Bladder microvascular endothelial cell (primary cell): ENCODE measurements at places on chromosomes 12 and 14. TPM values are rescaled to one million over a fixed set of nuclear protein-coding genes. Genes with fewer than 3 reads are reported as not detected.

PTPRQ gene
- total RNA-seq: under 0.01 TPM in 1 of 2 replicates, not detected in the other

KCNMB4 gene
- 0.32 and 0.57 TPM in 2 replicates for total RNA-seq

FUT8 gene
- 13.4 and 14.9 TPM in 2 replicates for total RNA-seq

KRT5 gene
- total RNA-seq: 0.31 and 0.65 TPM in 2 replicates

CAPZA3 gene
- not detected in 2 replicates for total RNA-seq

PLBD1 gene
- total RNA-seq: 0.38 and 1.3 TPM in 2 replicates

WSCD2 gene
- total RNA-seq: not detected in 2 replicates

RIMBP2 gene
- not detected in 2 replicates for total RNA-seq

KRT79 gene
- total RNA-seq: not detected in 2 replicates

TPI1 gene
- total RNA-seq: 873 and 896 TPM in 2 replicates

TCL1A gene
- total RNA-seq: not detected in 2 replicates

CD27 gene
- not detected in 2 replicates for total RNA-seq

FGF23 gene
- not detected in 2 replicates for total RNA-seq

TAS2R42 gene
- not detected in 2 replicates for total RNA-seq

ACOT2 gene
- total RNA-seq: 15.1 and 17.2 TPM in 2 replicates

TPPP2 gene
- total RNA-seq: not detected in 2 replicates

PRB2 gene
- not detected in 2 replicates for total RNA-seq

GALNT8 gene
- total RNA-seq: 0.13 TPM in 1 of 2 replicates, not detected in the other

ADAM20 gene
- 0.16 and 2.4 TPM in 2 replicates for total RNA-seq

RAD51AP1 gene
- total RNA-seq: 9.7 and 13.3 TPM in 2 replicates

GRIP1 gene
- total RNA-seq: not detected in 2 replicates

TSPAN8 gene
- 0.16 TPM in 1 of 2 replicates, not detected in the other for total RNA-seq

TMEM19 gene
- 35.9 and 49.4 TPM in 2 replicates for total RNA-seq

REM2 gene
- not detected in 2 replicates for total RNA-seq

PRKCH gene
- total RNA-seq: 226 and 458 TPM in 2 replicates

C12orf54 gene
- total RNA-seq: not detected in 2 replicates

DEGS2 gene
- total RNA-seq: 0.31 TPM in 1 of 2 replicates, not detected in the other

RAPGEF3 gene
- total RNA-seq: 39.3 and 67.5 TPM in 2 replicates

SCN8A gene
- 0.32 and 0.76 TPM in 2 replicates for total RNA-seq

NGB gene
- not detected in 2 replicates for total RNA-seq

DAO gene
- not detected in 2 replicates for total RNA-seq

SIX4 gene
- total RNA-seq: 0.16 and 0.88 TPM in 2 replicates

STAB2 gene
- total RNA-seq: 0.44 TPM in 1 of 2 replicates, not detected in the other

ART4 gene
- 2.1 and 75.3 TPM in 2 replicates for total RNA-seq

MNAT1 gene
- 23.2 and 41.2 TPM in 2 replicates for total RNA-seq

ADAM21 gene
- total RNA-seq: 0.32 and 0.44 TPM in 2 replicates

DYNC1H1 gene
- 313 and 1,162 TPM in 2 replicates for total RNA-seq

SLC6A15 gene
- total RNA-seq: 1.1 and 45.9 TPM in 2 replicates

HOXC6 gene
- total RNA-seq: 0.25 TPM in 1 of 2 replicates, not detected in the other

KCNH5 gene
- not detected in 2 replicates for total RNA-seq

CCDC197 gene
- total RNA-seq: not detected in 2 replicates

LMO3 gene
- total RNA-seq: not detected in 2 replicates

SYNE3 gene
- 11.5 and 12.7 TPM in 2 replicates for total RNA-seq
